ENCODE measurements at places on chromosomes 6 and 20.
A peak's percentile ranks its signal among the peaks of the same experiment; 100 is the strongest.

GRCh38 chr6:150491811-150492172 lies 107.9 kb upstream of the PLEKHG1 start:
- DNase-seq: no peak

DNA sequence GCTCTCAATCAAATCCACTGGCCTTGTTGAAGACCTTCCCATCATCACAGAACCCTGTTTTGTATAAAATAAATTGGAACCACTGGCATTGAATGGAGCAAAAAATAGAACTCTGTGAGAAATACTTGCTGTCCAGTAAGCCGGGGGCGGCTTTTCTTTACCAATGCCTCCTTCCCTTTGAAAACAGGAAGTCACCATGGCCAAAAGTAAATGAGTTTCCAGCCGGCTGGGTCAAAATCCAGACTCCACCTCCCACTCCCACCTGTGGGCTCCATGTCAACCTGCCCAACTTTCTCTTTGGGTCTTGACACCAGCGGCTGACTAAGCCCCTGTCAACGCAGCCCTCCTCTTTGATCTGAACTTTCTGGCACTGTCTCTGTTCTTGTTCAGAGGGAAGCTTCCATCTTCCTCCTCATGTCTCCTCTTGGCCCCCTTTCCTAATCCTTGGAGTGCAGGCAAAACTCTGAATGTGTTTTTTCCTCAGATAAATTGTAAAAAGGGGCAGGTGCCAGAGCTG lies 95.2 kb downstream of the TFAP2C start:
- DNase-seq: no peak

- peak; percentile 76 for DNase-seq
Measured at GRCh38 chr6:7243179-7243981, 69.6 kb downstream of the SSR1 start.

DNA sequence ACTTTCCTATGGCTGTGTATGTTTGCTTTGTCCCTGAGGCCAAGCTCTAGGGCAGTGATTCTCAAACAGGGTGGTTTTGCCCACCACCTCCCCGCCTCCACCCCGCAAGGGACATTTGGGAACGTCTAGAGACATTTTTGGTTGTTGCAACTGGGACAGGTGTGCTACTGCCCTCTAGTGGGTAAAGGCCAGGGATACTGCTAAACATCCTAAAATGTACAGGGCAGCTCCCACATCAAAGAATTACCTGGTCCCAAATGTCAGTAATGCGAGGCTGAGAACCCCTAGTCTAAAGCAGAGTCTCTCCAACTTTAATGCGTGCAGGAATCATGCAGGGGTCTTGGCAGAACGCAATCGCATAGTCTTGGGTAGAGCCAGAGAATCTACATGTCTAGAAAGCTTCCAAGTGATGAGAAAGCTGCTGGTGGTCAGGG lies 5.1 kb downstream of the KCNS1 start:
- peak; percentile 78 for DNase-seq

- peak; percentile 64 for DNase-seq
Measured at GRCh38 chr20:56628873-56629463, at the start of gene TFAP2C. Gene TFAP2C, plus strand, starts transcription at chr20:56629306. Its CDS starts 239 bp downstream, at chr20:56629545.

GRCh38 chr20:45969712-45970634 lies 2.0 kb downstream of the ZNF335 start:
- DNase-seq: peak; percentile 81

GRCh38 chr20:49517805-49518100 lies 35.3 kb upstream of the KCNB1 start:
- no peak for DNase-seq

- peak; percentile 44 for DNase-seq
Measured at GRCh38 chr20:6709910-6710595, 57.4 kb upstream of the BMP2 start.

GRCh38 chr6:40671001-40671693 lies 84.0 kb upstream of the LRFN2 start:
- DNase-seq: no peak

- DNase-seq: no peak
Measured at GRCh38 chr20:16284385-16285100, 288.7 kb downstream of the KIF16B start.

- peak; percentile 13 for DNase-seq
Measured at GRCh38 chr20:14948416-14948815, 611.0 kb upstream of the FLRT3 start.

DNA sequence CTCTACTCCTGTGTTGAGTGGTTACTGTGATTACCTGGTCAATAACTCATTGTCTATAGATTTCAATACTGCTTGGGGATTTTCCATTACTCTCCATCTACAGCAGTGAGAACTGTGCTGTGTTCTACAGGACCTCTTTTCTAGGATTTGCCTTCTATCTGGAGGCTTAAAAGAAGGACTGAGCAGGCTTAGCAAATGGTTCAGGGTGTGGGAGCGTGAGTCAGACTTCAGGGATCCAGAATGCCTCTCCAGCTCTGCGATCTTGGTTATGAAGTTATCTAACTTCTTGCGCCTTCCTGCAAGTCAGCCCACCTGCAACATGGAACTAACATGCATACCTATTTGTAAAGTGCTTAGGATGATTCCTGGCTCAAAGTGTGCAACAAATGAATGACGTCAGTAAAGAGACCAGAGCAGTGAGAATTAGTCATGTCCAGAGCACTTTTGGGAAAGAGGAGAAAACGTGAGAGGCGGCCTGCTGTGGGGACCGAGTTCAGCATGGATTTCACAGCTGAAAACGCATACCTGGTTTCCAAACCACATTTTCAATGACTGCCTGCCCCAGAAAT lies 610.1 kb upstream of the CDH4 start:
- no peak for DNase-seq

- DNase-seq: no peak
Measured at GRCh38 chr20:50977066-50978021, 18.7 kb downstream of the MOCS3 start.

- no peak for DNase-seq
Measured at GRCh38 chr6:122886481-122886880, 97.4 kb downstream of the SMPDL3A start.

All from choroid plexus epithelial cell (primary cell).